T-helper 2 cell treated with Interferon-gamma antibody and Interleukin-4, amounts not matched to agents 100 ng/mL and 5 ng/mL, for 36 hours (primary cell): ENCODE measurements at places on chromosomes 5 and 9. TPM values are rescaled to one million over a fixed set of nuclear protein-coding genes. Genes with fewer than 3 reads are reported as not detected.

SMIM27 gene
- total RNA-seq = 7.8 and 11.9 TPM in 2 replicates

FCN2 gene
- total RNA-seq = not detected in 2 replicates

BSPRY gene
- 7.4 and 7.6 TPM in 2 replicates for total RNA-seq

PPP2R2B gene
- 0.52 and 0.80 TPM in 2 replicates for total RNA-seq

C5orf63 gene
- 10.1 and 10.6 TPM in 2 replicates for total RNA-seq

TMEM141 gene
- total RNA-seq = 34.7 and 36.9 TPM in 2 replicates

WHRN gene
- total RNA-seq = 0.39 and 0.52 TPM in 2 replicates

CAMK4 gene
- total RNA-seq = 106 and 112 TPM in 2 replicates

IRX1 gene
- not detected in 2 replicates for total RNA-seq

OSMR gene
- total RNA-seq = not detected in 2 replicates

TNC gene
- total RNA-seq = 0.14 TPM in 1 of 2 replicates, not detected in the other
